ENCODE measurements at places on chromosomes 12 and 14.

DNA sequence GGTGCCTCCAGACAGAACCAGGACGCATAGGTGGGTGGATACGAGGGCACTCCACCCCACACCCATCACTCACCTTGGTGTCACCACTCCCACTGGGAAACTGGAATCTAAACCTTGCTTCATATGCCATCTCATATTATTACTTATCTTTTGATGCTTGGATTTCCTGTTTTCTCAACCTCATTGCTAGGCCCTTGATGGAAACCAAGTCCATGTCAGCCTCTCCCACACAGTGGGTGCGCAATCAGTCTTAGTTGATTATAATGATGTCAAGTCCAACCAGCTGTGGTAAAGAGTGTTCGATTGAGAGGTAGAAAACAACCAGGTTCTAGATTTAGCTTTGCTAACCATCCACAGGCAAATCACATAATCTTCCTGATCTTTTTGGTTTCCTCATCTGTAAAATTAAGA lies 584 bp upstream of the DDHD1 start:
- DNase-seq, result no peak

- DNase-seq, result no peak
Measured at GRCh38 chr14:76331328-76332011, 44.5 kb upstream of the ESRRB start.

DNA sequence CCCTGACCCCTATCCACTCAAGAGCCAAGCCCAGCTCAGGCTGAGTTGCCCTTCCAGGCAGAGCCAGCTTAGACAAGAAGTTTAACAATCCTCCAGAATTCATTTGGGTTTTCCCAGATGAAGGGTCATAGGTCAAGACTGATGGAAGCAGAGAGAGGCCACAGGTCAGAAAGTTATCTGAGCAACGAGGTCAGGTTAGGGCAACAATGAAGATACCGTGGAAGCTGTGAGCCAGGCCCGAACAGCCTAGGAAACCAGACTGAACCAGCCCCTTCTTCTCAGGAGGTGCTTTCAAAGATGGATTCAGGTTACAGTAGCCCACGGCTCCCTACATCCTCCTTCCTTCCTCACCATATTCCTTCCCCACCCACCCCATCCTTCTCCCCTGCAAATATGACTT lies 53.1 kb downstream of the RHOJ start:
- no peak for DNase-seq

DNA sequence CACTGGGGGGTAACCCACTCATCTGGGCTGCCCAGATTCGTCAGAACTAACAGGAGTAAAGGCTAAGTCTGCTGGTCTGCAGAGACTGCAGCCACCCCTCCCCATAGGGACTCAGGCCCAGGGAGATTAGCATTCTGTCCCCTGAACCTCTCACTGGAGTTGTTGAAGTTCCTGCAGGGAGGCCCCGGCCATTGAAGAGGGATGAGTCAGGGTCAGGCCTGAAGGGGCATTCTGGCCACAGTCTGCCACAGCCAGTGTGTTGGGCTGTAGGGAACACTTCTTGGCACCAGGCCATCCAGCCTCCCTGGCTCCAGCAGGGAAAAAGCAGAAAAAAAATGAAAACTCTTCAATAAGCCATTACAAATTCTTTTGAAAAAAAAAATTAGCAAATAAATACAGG lies 35.3 kb downstream of the KLRK1 start:
- DNase-seq, result no peak

- no peak for DNase-seq
Measured at GRCh38 chr14:92328664-92329255, 5.8 kb downstream of the SLC24A4 start.

Measured in SIG-M5 (cell line).